ENCODE measurements at places on chromosomes 5 and 9.

DNA sequence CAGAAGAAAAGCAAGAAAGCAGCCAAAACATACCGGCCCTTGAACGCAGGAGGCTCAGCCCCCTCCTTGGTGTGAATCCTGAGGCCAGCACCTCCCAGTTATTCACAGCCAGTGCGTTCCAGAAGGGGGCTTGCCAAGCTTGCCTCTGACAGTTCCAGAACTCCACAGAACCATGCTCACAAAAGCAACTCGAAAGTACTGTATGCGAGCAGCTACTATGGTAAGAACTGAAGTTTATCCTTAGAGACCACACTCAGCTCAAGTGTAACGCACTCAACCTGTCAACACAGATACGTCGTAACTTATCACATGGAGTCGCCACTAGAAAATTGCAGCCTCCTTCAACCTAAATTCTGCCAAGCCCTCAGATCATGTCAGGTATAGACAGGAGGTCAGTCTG lies 1.4 kb downstream of the UBAC1 start:
- DNase-seq: peak; percentile 38

DNA sequence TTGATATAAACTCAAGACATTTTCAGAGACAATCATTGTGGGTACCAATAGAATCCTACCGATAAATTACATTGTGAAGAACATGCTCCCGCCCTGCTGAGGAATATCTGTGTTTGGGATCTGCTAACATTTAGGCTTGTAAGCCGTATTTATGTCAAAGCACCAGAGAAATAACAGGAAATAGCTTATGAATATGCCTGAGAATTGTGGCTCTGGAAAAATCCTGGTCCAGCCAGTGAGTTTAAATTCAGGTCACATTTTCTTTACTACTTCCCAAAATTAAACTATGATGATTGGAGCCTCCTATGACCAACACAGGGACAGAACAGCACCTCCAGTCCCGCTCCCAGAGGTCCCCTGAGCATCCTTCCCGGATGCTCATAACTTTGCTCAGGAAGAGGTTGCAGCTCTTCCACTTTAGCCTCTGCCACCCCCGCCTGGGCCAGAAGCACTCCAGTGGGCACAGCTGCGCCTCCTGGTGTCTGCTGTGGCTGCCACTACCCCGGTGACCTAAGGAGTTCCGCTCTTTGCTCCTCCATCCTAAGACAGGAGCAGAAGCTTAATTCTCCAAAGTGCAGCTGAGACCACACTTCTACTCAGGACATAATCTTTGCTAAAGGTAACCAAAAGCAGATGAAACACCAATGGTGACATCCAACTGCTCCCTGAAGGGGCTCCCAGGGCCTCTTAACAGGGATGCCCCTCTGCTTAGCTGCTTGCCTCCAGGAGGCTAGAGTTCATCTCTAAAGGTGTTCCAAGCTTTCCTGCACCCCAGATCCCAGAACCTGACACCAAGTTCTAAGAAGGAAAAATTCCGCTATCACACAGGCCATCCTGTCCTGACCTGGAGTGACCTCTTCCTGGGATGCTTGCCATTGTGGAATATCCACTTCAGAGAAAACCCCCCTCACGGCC lies 58.8 kb downstream of the SLC1A1 start:
- DNase-seq: peak; percentile 47

- DNase-seq: no peak
These were observed 68.8 kb downstream of the ITGA1 start for GRCh38 chr5:52856564-52856963.

DNA sequence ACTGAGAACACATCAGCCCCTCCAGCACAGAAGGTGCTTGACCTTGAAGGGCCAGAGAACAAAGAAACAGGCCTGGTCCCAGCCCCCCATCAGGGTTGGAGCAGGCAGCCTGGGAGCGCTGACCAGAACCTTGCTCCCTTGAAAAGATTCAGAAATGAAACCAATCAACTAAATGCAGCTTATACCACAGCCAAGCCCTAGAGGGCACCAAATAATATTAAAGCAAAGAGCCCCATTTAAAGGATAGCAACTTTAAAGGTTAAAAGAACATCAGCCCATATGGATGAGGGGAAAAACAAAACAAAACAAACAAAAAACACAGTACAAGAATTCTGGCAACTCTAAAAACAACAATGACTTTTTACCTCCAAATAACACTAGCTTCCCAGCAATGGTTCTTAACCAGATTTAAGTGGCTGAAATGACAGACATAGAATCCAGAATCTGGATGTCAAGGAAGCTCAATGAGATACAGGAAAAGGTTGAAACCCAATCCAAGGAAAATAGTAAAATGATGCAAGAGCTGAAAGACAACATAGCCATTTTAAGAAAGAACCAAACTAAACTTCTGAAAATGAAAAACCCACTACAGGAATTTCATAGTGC lies 471.9 kb downstream of the MTRR start:
- DNase-seq: no peak

- DNase-seq: no peak
These were observed 83.0 kb upstream of the RANBP6 start for GRCh38 chr9:6098431-6098830.

DNA sequence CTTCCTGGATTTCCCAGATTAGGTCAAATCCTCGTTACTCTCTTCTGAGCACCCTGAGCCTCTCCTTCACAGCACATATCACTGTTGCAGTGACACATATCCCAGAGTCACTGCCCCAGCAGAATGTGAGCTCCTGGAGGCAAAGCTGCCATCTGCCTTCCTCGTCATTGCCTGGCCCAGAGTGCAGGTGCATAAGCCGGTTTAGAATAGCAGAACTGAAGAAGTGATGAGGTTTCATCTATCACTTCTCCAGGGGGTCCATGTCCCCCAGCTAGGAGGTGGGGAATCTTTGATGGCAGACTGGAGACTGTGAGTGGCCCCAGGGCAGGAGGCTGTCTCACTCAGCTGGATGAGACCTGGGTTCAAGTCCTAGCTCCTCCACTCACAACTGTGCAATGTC lies 25.8 kb downstream of the NIPAL4 start:
- no peak for DNase-seq

GRCh38 chr9:34957492-34958410 lies at the start of gene PHF24:
PHF24 (plus strand) TSS chr9:34958285; CDS start chr9:34971299, 13,014 bp downstream.
- DNase-seq: peak; percentile 39

DNA sequence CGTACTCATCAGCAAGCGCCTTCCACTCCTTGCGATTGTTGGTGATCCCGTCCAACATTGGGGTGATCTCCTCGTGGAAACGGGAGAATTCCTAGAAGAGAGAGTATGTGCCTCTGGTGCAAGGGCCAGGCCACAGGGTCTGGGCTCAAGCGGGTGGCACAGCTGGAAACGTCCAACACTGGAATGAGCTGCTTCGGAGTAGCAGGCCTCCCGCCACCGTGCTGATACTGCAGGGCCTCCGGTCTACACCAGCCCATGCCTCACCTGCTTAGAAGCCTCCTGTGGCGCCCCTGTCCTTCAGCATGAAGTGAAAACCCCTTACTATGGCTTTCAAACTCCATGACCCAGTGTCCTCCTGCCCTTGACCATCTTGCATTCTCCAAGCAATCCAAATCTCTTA lies 81.4 kb downstream of the PDE6A start:
- DNase-seq: no peak

GRCh38 chr9:20480249-20480648 lies 142.1 kb downstream of the MLLT3 start:
- no peak for DNase-seq

DNA sequence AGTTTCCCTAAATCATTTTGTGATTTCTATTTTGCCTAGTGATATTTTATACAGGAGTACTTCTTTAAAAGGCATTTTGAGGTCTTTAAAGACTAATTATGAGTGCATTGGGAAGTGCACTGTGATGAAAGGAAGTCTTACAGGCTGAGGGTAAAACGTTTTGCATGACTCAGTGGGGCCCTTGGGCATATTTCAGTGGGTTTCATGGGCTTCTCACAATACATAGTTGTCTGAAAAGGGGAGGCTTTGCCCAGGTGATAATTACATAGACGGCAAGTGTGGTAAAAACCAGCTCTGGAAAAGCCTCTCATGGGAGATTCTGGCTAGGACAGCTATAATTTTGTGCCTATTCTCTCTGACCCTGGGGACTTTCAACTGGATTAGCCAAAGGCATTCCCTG lies 387.2 kb downstream of the ARHGEF28 start:
- DNase-seq: no peak

GRCh38 chr9:91817493-91818224 lies 132.4 kb downstream of the ROR2 start:
- no peak for DNase-seq

- no peak for DNase-seq
These were observed 60.4 kb downstream of the RAPGEF1 start for GRCh38 chr9:131679261-131680020.

DNA sequence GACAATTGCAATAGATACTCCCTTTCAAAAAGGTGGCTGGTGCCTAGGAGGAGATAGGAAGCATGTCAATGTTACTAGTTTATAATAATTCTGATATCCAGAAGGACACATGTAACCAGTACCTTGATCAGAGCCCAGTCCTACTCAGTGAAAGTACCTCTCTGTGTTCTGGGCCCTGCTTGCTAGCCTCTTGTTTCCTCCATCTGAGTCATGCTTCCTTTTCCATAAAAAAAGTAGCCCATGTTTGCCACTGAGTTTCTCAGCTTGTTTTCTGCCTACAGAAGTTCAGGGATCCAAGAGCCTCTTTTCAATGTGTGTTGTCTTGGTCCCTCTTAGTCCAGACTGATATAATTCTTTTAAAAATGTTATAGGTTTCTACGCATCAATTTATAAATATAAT lies 149.0 kb downstream of the SSBP2 start:
- DNase-seq: no peak

DNA sequence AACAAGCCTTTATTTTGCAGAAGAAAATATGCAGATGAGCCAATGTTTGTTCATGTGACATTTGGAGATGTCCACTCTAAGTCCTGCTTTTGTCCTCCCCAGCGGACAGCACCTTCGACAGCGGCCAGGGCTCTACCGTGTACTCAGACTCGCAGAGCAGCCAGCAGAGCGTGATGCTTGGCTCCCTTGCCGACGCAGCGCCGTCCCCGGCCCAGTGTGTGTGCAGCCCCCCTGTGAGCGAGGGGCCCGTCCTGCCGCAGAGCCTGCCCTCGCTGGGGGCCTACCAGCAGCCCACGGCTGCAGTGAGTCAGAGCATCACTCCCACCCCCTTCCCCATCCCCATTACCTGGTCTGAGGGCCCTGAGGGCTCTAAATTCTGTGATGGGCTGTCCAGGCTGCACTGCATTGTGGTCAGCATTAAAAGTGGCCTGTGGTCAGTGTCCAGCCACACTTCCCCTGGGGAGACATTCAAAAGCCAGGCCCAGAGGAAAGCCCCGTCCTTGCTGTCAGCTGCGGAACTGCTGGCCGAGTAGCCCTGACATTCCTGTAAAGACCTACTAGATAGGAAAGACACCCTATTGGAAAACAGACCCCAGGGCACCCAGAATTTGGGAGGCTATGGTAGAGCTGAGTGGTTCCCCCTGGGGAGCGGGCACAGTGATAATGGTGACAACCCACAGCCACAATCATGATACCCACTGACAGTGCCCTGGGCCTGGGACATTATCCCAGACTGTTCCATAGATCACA lies 69.0 kb downstream of the WNK2 start:
- DNase-seq: peak; percentile 20

DNA sequence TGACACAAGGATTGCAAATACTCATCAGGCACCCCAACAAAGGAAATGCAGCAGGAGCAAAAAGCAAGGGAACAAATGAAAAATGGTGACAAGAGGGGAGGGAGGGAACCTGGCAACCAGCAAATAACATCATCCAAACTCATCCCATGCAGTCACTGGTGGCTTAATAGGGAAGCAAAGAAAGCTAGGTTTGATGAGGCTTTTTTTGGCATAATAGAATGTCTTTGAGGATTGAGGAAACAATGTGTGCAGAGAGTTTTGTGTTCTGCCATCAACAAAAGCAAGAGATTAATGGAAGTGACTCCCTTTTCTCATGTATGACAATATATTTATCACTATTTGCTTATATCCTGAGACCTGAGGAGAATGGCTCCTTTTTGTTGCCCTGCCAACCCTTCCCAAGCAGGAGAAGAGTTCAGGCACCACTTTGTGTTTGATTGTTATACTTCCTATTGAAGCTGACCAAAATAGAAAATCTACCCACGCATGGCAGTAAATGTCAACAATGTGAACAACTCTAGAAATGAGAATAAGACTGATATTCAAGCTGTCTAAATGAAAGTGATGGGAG lies 375.7 kb downstream of the CAAP1 start:
- no peak for DNase-seq

DNA sequence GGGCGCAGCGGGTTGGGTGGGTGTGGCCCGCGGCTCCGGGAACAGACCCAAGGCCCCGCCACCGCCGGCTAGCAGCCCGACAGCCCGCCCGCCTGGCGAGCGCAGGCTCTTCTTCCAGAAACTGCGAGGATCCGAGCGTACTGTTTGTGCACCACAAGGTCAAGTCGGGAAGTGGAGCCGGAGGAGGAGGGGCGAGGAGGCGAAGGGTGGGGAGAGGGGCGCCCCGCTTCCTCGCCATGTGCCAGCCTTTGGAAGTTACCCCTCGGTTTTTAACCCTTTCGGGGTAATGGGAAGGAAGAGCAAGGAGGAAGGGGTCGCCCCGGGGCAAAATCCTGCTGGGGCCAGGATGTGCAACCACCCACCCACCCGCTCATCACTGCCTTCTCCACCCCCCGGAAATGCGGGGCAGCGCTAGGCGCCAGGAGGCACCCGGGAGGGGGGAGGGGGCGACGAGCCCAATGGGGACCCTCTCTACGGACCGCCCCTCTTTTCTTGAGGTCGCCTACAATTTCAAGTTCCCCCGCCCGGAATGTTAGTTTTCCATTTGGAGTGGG lies 1.1 kb upstream of the JADE2 start:
- DNase-seq: peak; percentile 92

DNA sequence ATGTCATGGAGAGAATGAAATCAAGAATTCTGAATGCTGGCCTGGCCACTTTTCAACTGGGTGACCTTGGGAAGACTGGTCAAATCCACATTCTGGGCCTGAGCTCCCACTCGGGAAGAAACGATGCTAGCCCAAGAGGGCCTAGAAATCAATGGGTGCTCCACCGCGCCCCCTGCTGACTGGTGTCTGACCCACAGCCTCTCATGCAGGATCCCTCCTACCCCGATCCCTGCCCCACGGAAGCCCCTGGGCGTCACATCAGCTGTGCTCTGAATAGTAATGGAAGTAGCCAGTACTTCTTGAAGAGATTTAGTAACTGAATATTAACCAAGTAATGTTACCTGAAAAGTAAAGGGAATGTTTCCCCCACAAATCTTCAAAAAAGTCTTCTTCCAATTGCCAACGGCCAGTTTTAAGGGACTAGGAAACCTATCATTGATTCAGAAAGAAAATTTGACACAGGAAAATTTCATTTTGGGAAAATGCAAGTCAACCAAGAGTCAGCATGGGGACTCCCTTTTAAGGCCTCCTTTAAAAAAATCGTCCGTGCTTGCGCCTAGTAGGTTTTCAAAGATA lies 43.9 kb downstream of the CRB2 start:
- DNase-seq: no peak

DNA sequence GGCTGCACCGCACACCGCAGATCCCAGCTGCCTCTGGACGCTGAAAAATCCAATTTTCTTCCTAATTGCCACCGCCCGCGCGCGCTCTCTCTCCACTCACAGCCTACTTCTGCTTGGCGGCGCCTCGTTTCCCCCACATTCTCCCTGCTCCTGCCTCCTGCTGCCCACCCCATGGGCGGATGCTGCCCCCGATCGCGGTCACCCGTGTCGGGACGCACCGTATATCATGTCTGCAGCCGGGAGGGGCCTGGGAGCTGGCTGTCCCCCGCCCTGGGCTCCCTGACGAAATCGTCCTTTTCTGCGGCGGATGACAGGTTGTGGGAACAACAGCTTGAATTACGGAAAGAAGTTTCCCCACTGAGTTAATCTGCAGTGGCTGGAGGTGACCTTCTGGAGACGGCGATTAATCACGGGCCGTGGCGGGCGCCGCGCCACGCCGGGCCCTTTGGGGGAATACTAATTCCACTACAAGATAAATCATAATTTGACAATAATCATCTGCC lies 36.3 kb upstream of the PSD2 start:
- no peak for DNase-seq

Data from Right ventricle myocardium superior (tissue), 1 donor.